ENCODE measurements at places on chromosomes 2 and 18.

GRCh38 chr2:50148632-50149031, 883.3 kb downstream of the NRXN1 start:
- DNase-seq = no peak

GRCh38 chr2:184599054-184599871, 934 bp downstream of the ZNF804A start:
- peak; percentile 60 for DNase-seq

DNA sequence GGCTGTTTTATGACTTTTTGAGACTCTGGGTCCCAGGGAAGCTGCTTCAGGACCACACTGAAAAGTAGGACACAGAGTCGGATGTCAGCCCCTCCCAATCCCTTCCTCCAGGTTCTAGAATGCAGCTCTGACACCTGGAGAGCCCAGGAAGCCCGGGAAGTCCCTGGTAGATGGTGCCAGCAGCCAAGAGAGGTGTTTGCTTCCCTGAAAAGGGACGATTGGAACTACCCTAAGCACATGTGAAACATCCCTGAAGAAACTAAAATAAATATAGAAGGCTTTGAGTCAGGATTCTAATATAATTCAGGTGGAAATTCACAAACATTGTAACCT, 163.2 kb upstream of the CYRIA start:
- no peak for DNase-seq

DNA sequence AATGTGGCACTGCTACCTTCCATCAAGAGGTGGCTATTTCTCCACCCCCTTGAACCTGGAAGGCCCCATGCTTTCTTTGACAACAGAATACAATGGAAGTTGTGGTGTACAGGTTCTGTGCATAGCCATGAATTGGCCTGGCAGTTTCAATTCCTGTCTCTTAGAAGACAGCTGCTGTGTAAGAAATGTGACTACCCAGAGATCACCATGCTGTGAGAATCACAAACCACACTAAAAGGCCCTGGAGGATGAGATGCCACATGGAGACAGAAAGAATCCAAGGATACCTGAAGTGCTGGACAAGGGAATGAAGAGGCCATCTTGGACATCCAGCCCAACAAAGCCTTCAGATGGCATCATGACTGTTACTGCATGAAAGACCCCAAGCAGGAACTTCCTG, 47.7 kb upstream of the EHBP1 start:
- no peak for DNase-seq

GRCh38 chr2:29165362-29166241, 50.4 kb downstream of the CLIP4 start:
- peak; percentile 12 for DNase-seq

DNA sequence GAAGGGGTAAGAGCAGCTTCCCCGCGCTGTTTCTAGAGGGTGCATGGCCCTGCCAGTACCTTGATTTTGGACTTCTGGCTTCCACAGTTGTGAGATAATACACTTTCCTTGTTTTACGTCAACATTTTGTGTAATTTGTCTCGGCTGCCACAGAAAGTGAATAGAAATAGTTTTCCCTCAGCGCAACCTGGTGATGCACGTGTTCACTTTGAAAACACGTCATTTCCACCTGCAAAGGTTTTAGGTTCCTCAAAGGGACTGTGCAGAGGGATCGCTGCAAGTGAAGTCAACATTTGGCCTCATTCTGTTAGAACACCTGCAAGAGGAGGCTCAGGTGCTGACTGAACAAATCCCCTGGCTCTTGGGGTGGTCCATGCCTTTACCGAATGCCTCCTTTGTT, 71.7 kb downstream of the LONRF2 start:
- DNase-seq = no peak

DNA sequence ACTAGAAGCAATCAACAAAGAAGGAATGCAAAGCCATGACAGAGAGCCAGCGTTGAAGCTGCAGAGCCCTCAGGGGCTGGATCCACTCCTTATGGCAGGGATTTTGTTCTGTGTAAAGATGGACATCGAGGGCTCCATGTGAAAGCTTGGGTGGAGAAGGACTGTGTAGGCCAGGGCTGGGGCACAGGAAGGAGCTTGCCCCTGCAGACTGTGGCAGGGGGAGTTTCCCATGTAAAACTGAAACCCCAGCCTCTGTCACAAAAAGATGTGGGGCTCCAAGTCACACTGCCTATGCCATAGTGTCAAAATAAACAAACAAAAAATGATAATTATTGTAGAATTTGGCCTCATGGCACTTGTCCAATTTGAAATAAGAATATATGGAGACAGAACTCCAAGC, 408.7 kb upstream of the HS6ST1 start:
- DNase-seq = no peak

GRCh38 chr2:176074919-176075425, 8.8 kb downstream of the EVX2 start:
- DNase-seq = no peak

GRCh38 chr2:31318361-31319336, 84.7 kb downstream of the EHD3 start:
- peak; percentile 29 for DNase-seq

DNA sequence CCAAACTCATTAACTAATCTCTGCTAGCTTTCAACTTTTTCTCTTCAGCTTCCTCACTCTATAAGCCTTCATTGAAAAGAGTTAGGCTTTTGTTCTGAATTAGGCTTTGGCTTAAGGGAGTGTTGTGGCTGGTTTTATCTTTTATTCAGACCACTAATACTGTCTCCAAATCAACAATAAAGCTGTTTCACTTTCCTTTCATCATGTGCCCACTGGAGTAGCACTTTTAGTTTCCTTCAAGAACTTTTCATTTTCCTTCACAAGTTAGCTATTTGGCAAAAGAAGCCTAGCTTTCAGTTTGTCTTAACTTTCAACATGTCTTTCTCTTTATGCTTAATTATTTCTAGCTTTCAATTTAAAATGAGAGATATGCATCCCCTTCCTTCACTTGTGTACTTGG, 271.7 kb upstream of the FSIP2 start:
- DNase-seq = no peak

DNA sequence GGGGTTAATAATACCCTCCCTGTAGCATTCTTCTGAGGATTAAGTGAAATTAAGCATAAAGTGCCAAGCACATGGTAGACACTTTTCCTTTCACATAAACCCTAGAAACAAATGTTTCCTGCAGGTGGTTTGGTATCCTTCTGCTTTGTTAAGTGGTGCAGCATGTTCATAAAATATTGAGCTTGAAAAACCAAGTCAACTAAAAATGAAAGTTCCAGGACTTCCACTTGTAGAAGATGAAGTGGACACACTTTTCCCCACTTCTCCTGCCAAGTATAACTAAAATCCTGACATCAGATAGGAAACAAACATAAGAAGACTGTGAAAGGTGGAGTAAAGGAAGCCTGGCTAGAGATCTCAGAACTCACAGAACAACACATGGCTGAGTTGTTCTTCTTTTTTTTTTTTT, 90.5 kb downstream of the COLEC12 start:
- no peak for DNase-seq

GRCh38 chr2:150620855-150621254, 133.4 kb upstream of the RND3 start:
- no peak for DNase-seq

DNA sequence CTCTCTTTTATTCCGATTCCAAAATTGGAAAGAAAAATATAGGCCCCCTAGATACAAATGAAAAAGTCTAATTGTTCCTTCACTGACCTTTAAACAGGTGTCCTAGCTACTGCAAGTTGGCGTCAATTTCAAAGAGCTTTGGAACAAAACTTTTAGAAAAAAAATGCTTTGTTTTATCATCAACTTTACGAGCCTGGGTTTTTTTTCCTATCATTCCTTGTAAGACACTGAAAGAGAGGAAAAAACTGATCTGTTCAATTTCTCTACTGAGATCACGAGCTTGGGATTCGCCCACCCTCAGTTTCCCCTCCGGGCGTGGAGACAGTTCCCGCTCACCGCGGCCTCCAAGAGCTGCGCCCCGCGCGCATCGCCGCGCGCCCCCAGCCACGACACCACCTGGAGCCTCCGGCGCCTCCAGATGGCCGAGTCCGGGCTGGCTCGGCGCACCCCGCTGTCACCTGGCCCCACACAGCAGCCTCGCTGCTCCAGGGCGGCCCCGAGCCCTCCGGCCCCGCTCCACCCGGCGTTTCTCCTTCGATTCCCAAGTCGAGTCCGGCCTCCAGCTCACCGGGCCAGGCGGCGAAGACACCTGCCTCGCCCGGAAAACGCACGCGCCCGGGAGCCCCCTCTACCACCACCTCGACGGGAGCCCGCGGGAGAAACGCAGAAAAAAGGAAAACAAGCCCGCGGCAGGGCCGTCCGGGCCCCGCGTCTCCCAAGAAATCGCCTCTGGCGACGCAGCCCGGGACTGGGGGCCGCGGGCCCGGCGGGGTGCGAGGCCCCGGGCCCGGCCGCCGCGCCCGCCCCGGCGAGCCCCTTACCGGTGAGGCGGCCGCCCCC, 656 bp downstream of the TBC1D8 start:
- DNase-seq = peak; percentile 71

- DNase-seq = no peak
These were observed 207.3 kb upstream of the RAB6C start for GRCh38 chr2:129772190-129772579.

DNA sequence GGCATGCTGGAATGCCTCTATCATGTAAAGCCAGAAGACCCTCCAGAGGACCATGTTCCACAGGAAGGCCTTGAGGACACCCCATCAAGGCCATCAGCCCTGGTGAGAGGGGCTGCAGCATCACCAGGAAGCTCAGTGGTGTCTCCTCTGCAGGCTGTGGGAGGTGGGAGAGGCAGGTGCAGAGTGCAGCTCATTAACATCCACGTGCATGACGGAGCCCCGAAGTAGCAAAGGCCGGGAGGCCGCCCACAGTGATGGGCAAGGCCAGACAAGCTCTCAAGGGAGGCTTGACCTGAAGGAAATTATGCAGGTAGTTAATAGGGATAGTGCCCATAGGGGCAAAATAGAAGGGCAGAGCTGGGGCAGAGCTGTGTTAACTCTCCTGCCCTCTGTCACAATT, 30.3 kb upstream of the SMCHD1 start:
- DNase-seq = no peak

DNA sequence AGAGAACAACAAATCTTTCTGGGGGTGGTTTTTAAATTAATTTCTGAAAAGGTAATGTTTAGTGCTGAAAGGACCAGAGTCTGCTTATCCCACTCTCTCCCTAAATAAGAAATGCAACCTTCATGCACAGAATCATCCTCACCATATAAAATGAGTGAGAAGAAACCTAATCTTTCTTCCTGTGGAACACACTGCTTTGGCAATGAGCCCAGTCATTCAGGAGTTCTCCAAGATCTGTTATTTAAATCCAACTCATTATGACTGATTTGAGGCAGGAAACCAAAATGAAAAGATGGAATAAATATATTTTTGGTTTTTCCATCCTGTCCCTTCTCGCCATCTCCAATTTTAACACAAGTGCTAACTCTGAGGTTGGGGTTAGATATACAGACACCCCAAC, 228.3 kb downstream of the SRBD1 start:
- DNase-seq = no peak

DNA sequence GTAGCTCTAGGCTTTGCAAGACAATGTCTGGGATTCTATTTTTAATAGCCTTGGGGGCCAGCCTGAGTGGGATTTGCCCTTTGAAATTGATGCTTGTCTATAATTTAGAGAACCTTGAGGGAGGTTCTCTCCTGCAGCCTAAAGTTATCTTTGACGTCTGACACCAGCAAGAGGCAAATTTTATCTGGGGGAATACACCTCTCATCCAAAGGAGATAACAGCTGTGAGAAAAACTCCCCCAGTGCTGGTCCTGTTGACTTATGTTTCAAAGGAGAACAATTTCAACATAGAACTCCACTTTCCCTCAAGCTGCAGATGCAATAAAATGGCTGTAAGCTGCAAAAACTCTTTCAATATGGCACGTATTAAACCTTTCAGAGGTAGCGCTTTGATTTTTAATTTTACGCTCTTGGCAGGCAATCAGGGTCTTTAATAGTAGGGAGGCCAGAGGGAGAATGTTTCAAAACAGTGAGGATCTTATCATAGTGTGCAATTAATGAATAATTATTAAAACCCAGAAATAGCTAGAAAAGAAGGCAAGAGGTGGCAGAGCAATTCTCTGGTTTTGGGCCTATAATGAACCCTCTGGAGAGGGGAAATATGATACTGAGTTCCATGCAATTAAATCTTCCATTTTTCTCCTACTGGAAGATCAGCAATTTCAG, 62.4 kb downstream of the LYPD1 start:
- no peak for DNase-seq

DNA sequence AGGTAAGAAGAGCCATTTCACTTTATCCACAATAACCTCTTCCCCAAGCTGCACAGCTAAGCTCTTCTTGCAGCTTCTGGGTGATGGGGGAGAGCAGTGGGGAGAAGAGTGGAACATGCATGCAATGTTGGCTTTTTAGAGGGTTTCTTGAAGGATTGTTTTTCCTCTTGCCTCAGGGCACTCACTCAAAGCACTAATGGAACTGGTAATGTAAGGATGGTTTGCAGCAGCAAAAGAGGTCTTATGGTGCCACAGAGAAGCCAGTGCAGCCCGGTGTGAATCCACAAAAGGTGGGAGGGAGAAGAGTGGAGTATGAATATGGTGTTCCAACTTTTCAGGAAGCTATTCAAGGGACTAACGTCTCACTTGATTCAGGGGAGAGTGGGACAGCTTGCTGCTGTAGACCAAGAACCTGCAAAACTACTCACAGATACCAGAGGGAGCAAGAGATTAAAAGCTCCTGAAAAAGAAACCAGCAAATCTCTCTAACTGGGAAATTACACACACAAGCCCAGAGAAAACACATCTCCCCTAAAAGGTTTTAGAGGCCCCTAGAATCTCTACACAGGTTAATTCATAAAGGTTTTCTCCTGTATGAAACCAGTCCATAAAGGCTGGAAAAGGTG, 116.4 kb downstream of the CHN1 start:
- DNase-seq = no peak

DNA sequence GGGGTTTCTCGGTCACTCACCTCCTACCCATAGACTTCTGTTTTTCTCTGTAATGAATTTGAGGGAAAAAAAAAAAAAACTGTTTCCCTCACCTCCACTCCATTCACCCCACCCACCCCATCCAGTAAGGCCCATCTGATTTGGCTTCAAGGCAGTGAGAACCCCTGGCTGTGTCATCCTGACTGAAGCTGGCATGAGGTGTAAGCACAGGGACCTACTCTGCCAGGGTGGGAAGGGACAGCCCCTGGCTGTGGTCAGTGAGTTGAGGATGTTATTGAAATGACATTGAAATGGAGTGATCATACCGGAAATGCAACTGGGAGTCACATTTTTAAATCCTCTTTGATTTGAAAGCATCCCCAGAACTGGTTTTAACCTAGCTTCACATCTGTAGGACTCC, 19.1 kb upstream of the BCL2L11 start:
- no peak for DNase-seq

GRCh38 chr2:191543708-191544107, 134.2 kb upstream of the NABP1 start:
- no peak for DNase-seq

- DNase-seq = no peak
These were observed 64.8 kb downstream of the MOGAT1 start for GRCh38 chr2:222736301-222736700.

- no peak for DNase-seq
These were observed 19.6 kb upstream of the IL1A start for GRCh38 chr2:112803691-112804521.
